ENCODE measurements at places on chromosomes 16 and 17.

- no peak for DNase-seq
These were observed 172.0 kb upstream of the SOX9 start for GRCh38 chr17:71948703-71949422.

DNA sequence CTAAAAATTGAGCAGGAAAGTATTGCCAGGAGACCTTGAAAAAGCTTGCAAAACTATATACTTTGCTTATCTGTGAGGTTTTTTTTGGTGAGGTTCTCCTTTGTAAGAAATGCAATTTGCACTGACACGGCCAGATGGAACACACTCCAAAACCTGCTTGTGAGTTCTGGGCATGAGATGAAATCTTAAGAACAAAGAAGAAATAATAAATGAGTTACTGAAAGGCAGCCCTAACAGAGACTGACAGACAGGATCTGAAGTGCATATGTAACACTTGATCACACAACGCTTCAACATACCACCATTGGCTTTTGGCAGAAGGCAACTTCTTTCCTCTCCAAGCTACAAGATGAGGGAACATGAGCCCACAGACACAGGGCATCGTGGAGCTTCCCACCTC, 82.6 kb downstream of the USP31 start:
- DNase-seq, result no peak

- DNase-seq, result no peak
These were observed 2.6 kb upstream of the ABCC3 start for GRCh38 chr17:50631908-50632571.

GRCh38 chr16:67663877-67664222, 2.7 kb downstream of the ENKD1 start:
- no peak for DNase-seq

GRCh38 chr16:49489686-49490320, 116.2 kb downstream of the C16orf78 start:
- no peak for DNase-seq

GRCh38 chr16:28537964-28538732, 626 bp downstream of the NUPR1 start:
- DNase-seq, result no peak

GRCh38 chr17:51228161-51228560, 31.7 kb downstream of the MBTD1 start:
- no peak for DNase-seq

- no peak for DNase-seq
These were observed at the start of gene CX3CL1 for GRCh38 chr16:57372372-57373116. Gene CX3CL1 (plus strand): TSS chr16:57372490. CDS start chr16:57372569, 79 bp downstream.

- DNase-seq, result no peak
These were observed 34.8 kb upstream of the GAS7 start for GRCh38 chr17:10233161-10233560.

GRCh38 chr16:69404275-69404805, 18.5 kb upstream of the TERF2 start:
- no peak for DNase-seq

- no peak for DNase-seq
These were observed 590.6 kb downstream of the MAF start for GRCh38 chr16:79009896-79010295.

- DNase-seq, result no peak
These were observed 24.0 kb upstream of the CDC42EP4 start for GRCh38 chr17:73335591-73336407.

- no peak for DNase-seq
These were observed 1.4 kb downstream of the DNASE1L2 start for GRCh38 chr16:2237493-2238149.

- no peak for DNase-seq
These were observed 103.5 kb upstream of the ZNF750 start for GRCh38 chr17:82943339-82943738.

DNA sequence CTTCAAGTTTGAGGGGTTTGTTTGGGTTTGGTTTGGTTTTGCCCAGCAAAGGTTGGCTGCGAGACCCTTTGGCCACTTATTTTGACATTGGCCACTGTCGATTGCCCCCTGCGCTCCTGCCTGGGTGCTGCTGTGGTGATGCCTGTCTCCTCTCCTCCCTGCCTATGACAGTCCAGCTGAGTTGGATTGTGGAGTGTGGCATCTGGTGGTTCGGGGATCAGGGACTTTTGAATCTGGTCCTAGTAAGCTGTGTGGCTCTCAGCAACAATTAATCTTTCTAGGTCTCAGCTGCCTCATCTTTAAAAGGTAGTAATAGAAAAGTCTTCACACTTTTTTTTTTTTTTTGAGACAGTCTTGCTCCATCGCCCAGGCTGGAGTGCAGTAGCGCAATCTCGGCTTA, 27.1 kb downstream of the CDK5RAP3 start:
- no peak for DNase-seq

DNA sequence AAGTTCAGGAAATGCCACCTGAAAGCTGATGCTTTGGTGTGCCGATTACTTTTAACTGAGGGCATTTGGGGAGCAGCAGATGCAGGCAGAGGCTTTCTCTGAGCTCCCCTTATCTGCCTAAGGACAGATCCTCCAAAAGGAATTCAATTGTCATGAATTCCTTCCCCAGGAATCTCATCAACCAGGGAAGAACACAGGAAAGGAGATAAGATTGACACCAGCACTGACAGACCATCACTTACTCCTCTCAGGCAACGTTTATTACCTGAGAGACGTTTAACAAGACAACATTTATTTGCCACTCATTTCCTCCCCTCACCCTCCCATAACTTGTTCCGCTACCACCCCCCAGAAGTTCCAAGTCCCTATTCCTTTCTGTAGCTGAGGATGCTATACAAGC, 17.6 kb upstream of the CDRT4 start:
- DNase-seq, result no peak

- no peak for DNase-seq
These were observed 70.9 kb upstream of the GSE1 start for GRCh38 chr16:85541980-85542900.

- no peak for DNase-seq
These were observed 32.2 kb upstream of the HAS3 start for GRCh38 chr16:69073181-69073702.

DNA sequence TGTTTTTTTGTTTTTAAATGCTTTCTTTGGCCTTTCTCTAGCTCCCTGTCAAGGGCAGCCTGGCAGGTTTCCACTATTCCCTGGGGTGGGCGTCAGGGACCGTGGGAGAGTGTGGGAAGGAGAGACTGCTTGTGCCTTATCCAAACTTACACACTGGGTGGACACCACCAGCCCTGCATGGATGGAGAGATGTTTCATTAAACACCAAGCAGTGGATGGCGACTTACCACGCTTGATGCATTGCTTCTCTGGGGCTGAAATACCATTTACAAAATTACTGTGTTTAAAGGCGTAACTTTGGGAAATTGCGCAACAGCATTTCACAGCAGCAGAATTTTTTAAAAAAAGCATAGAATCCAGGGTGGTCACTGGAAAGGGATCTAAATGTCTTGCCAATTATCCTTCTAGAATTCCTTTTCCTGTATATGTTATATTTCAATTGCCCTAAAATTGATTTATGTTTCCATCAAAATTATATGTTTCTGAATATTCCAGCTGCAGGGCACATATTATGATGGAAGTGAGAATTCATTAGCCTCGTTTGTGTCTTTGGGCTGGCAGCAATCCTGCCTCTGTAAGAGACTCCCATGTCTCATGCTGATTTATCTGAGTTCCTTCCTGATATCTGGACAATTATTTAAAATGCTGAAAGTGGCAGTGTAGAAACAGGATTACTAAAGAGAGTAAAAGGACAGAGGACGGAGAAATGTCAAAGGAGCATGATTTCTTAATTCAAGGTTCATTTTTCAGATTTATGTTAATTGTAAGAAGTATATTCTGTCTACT, 247.3 kb downstream of the GRIN2A start:
- DNase-seq, result no peak

DNA sequence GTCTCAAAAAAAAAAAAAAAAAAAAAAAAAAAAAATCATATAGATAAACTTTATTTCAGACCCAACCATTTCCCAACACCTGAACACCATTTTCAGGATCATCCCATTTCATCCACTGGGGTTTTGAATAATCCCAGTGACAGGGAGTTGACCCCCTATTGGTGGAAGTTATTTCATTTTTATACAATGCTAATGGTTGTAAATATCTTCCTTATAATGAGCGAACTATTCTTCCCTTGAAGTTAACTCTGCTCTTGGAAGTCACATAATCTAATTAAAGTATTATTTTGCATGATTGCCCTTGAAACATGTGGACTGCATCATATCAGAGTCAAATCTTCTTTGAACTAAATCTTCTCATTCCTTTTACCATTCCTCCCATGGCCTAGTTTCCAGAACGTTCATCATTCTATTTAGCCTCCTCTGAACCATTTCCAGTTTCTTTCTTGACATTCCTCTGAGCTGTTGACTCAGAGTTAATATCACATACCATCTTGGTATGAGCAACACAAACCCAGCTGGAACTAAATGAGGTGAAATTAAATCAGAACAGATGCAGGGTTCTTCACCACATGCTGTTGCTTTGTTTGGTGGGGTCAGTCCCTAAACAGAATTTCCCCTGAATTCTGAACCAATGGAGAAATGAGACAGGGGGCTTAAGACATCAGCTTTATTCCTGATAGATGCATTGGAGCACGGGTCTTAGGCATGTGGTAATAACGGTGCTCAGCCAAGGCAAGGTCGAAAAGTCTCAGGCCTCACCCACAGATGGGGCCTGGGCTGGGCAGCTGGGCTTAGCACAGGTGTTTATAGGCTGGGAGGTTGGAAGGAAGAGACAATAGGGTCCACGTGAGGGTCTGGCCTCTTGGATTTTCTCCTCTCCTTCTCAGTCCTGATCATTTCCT, 8.9 kb downstream of the HSD17B2 start:
- DNase-seq, result no peak

GRCh38 chr16:14015948-14016347, 55.2 kb upstream of the MRTFB start:
- DNase-seq, result no peak

DNA sequence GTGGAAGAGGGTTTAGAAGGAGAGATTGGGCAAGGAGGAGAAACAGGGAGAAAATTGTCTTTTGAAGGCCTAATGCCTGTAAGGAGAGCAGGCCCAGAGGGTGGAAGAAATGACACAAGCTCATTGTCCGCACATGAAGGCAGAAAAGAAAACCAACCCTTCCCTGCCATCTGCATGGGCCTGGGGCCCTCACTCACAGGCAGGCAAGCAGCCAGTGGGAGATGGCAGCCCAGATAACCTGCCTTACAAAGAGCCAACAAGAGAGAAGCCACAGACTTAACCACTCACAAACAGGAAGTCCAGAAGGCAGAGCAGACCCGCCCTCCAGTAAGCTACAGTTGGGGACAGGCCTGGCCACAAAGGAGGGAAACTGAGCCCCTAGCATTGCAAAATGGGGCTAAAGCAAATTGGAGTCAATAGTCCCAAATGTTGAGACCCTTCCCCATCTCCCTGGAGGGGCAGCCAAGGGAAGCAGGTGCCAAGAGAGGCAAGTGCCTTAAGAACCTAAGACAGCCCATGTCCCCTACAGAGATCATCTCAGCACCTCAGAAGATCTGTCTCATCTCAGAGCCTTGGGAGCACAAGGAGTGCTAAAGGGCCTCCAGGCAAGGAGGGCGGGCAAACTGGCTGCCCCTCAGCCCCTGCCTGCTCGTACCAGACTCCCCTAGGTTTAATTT, 7.3 kb upstream of the TSPOAP1 start:
- DNase-seq, result peak; percentile 54

DNA sequence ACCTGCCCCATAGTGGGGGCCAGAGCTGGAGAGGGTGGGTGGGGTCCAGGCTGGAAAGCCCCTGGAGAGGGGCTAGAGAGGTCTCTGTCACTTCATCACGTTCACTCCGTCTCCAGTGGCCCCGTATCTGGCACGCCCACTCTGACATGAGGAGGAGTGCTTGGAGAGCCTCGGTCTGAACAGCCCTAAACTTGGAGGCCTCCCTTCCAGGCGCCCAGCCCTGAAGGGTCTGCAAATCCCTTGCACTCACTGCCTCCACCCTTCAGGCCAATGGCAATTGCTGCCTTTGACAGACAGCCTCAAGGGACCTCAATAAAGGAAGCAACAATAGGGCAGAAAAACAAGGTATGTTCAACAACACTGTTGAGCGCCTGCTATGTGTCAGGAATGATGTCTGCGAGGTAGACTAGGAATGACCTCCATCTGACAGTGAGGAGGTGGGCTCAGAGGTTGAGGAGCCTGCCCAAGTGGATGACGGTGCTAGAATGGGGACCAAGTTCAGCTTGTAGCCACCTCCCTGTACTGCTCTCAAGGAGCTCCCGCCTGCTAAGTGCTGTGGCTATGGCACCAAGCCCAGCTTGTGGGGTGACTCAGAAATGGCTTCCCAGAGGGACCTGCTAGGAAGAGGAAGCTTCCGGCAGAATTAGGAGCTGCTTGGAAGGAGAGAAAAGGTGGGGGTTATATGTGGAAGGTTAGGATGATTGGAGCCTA, 2.9 kb upstream of the EPX start:
- DNase-seq, result no peak
